K562 (cell line): ENCODE measurements at places on chromosomes 7 and 10. TPM values are rescaled to one million over a fixed set of nuclear protein-coding genes. Genes with fewer than 3 reads are reported as not detected.

The OR2A42 gene
- not detected in 2 replicates for total RNA-seq

The TUBAL3 gene
- total RNA-seq: 6.3 and 6.8 TPM in 2 replicates

The PBLD gene
- 2.2 and 2.5 TPM in 2 replicates for total RNA-seq

The ZMIZ2 gene
- total RNA-seq: 34.7 and 40.3 TPM in 2 replicates

GRCh38 chr7:135900065-135900546 lies 77.1 kb downstream of the MTPN start:
- no peaks in the 10 kb centered on the region for H3K27me3 ChIP-seq
- DNase-seq: no peak
- H3K4me1 ChIP-seq: no peaks in the 10 kb centered on the region; the same call in 1 of the 3 replicates
- H3K27ac ChIP-seq: no peak overlapping the region

DNA sequence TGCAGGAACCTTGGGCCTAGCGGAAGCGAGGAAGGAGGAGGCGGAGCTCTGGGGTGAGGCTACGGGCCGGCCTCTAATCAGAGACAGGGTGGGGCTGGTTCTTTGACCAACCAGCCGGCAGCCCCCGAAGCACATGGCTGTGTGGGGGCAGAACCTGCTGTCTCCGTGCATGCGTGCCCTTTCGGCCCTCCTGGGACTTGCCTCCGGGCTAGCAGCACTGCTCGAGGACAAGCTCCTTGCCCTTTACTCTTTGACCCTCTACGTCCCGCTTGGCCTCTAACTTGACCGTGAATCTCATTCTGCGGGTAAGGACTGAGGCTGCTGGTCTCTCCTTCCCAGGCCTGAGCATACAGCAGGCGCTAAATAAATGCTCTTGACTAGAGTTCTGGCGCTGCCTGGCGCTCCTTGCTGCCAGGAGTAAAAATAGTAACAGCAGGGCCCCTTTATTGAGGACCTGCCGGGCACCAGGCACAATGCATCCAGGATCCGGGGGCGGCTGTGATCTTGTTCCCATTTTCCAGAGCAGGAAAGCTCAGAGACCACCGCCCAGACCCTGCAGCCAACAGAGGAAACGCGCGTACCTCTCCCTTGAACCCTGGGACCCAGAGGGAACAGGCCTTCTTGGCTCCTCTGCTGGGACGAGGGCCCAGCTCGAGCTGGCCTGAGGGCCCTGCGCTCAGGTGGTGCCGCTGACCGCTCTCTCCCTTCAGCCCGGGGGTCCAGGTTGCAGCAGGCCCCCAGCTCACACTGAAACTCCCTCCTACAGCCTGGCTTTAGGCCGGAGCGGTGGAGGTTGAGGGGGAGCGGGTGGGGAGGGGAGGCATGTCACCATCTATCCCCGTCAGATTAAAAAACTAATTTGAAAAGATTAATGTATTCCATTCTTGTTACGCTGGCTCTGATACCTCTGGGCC lies 2.7 kb upstream of the COMTD1 start:
- H3K36me3 ChIP-seq: peaks cover 3% of the 10 kb centered on the region; the same call in 2 of the 3 replicates
- H3K27ac ChIP-seq: no peak overlapping the region
- peak; percentile 58 for DNase-seq
- H3K27me3 ChIP-seq: no peaks in the 10 kb centered on the region

- no peaks in the 10 kb centered on the region for H3K4me1 ChIP-seq
- no peaks in the 10 kb centered on the region for H3K27me3 ChIP-seq
- DNase-seq: no peak
- H3K36me3 ChIP-seq: peaks cover 14% of the 10 kb centered on the region; the same call in 2 of the 3 replicates
- no peak overlapping the region for H3K27ac ChIP-seq
- H3K4me3 ChIP-seq: no peak overlapping the region
Measured at GRCh38 chr7:1969459-1970284, 263.1 kb downstream of the MAD1L1 start.

DNA sequence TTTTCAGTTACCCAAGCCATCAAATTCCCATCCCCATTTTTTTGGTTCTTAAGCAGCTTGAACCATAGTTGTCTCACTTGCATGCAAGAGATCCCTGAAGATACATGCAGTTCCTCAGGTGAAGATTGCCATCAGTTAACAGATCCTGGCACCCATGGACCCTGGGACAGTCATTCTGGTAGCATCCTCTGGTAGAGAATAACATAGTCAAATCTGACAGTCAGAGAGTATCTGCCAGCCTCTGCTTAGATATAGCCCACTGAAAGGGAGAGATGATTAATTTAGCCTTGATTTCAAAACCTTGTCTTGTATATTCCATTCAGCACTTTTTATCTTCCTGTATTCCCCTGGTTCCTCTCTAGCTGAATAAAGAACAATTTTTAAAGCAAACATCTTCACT lies 280.4 kb downstream of the KCNMA1 start:
- H3K4me1 ChIP-seq: no peaks in the 10 kb centered on the region
- H3K27me3 ChIP-seq: no peaks in the 10 kb centered on the region; the same call in 2 of the 3 replicates
- H3K4me3 ChIP-seq: no peak overlapping the region
- no peaks in the 10 kb centered on the region for H3K36me3 ChIP-seq
